NCI-H1092 treated with DMSO at 0.1 percent for 48 hours (cell line): ENCODE measurements at places on chromosomes 4 and X.

DNA sequence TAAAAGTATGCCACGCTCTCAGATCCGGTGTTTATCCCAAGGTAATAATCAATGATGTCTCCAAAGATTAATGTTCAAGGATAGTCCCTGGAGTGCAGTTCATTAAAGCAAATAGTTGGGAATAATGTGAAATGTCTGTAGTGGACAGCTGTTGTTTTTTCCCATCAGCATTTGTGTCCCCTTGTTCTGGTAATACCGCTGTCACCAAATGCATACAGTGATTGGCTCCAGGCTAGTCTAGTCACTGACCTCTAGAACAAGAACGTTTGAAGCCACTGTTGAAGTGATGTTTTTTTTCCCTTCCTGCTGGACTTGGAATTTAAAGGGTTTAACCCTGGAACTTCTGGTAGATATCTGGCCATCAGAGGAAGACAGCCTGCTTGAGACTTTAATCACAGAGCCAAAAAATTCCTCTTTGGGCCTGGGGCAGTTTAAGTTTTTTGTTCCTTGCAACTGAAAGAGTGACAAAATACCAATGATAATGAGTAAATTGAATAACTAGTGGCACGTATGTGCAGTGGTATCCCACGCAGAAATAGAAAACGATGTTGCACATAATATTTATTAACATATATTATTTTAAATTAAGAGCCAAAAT lies 30.6 kb downstream of the HSD17B11 start:
- no peak for DNase-seq

DNA sequence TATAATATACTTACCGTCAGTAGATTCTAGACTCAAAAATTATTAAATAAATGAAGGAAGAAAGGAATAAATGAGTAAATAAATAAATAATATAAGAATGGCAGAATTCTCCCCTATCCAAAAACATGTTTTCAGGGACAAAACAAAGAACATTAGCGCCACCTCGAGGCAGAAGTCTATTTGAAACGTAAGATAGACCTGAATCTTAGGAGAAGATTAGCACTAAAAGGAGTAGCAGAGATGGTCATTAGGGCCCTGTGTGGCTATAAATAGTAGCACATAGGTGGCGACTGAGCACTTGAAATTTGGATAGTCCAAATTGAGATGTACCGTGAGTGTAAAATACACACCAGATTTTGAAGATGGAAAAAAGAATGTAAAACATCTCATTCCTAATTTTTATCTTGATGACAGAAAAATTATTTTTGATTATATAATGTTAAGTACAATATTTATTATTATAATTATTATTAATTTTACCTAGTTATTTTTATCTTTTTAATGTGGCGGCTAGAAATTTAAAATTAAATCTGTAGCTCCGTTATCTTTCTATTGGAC lies 24.3 kb upstream of the SRD5A3 start:
- DNase-seq, result peak; percentile 77

DNA sequence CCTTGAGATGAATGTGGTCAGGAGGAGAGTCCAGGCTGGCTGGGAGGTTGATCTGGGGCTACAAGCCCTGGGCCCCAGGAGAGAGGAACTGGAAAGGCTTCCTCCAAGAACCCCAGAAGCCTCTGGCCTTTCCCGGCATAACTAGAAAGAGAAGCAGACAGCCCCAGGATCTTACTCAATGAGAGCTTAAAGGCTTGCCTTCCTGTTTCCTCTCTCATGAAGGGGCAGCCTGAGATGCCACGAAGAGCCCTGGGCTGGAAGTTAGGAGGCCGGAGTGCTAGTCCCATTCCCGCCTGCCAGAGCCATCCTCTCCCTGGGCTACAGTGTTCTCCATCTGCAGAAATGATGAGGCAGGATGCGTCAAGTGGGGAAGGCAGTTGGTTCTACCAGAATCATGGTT lies 20.1 kb upstream of the XPNPEP2 start:
- no peak for DNase-seq

DNA sequence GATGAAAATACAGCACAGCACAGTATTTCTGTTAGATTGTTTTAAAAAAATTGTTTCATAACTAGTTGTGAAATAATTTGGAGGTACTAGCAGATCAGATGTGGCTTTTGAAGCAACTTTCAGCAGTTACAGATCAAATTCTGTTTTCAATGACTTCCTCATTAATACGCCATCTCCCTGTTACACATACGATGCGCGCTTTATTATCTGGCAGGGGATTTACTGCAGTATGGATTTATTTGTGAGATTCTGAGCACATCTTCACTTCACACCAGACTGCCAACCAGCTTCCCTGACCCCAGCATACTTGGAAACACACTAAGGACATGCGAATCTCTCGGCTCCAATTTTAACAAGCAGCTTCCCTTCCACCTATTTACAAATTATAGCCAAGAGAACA lies 235.5 kb upstream of the DIAPH2 start:
- DNase-seq, result no peak

DNA sequence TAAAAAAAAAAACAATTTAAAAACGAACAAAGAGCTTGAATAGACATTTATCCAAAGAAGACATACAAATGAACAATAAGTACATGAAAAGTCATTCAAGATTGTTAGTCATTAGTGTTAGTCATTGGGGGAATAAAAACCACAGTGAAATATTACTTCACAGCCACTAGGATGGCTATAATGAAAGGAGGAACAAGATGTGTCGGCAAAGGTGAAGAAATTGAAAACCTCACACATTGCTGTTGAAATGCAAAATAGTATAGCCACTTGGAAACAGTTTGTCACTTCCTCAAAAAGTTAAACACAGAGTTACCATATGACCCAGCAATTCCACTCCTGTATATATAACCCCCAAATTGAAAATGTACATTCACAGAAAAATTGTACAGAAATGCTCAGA lies 45.2 kb upstream of the SLC39A8 start:
- no peak for DNase-seq
